Bronchial epithelial cell (primary cell): ENCODE measurements at places on chromosomes 2 and 18. TPM values are rescaled to one million over a fixed set of nuclear protein-coding genes. Genes with fewer than 3 reads are reported as not detected.

Gene TFPI
- total RNA-seq: 0.64 and 2.1 TPM in 2 replicates

Gene EPAS1
- 99.8 and 102 TPM in 2 replicates for total RNA-seq

Gene CHRND
- total RNA-seq: not detected in 2 replicates

Gene CGREF1
- total RNA-seq: 0.26 and 0.53 TPM in 2 replicates

DNA sequence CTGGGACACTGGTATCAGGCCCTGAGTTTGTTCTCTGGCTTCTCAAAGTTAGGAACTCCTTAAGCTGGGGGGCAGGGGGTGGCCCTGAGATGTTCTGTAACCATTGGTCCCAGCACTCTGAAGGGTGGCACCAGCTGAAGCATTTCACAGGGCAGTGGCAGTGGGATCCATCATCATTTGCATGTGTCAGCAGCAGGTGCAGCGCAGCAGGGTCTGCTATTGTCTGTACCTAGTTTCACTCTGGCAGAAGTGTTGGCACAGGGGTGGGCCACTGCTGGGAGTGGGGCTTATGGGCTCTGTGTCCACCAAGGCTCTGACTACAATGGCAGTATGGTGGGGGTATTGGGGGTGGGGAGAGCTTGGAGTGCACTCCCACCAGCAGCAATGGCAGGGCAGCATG, 460.4 kb upstream of the ZNF804A start:
- no peak for DNase-seq

- no peak for DNase-seq
These were observed 2.2 kb downstream of the MOCOS start for GRCh38 chr18:36189486-36189885.

- no peak for DNase-seq
These were observed 146.6 kb upstream of the OTOS start for GRCh38 chr2:240287011-240287410.

Gene SRD5A2
- total RNA-seq: under 0.01 TPM in 1 of 2 replicates, not detected in the other
